Suppressor macrophage (primary cell): ENCODE measurements at places on chromosomes 7 and 10.

GRCh38 chr7:129949292-129950133 is 3.2 kb downstream of the UBE2H start:
- DNase-seq, result peak; percentile 21

DNA sequence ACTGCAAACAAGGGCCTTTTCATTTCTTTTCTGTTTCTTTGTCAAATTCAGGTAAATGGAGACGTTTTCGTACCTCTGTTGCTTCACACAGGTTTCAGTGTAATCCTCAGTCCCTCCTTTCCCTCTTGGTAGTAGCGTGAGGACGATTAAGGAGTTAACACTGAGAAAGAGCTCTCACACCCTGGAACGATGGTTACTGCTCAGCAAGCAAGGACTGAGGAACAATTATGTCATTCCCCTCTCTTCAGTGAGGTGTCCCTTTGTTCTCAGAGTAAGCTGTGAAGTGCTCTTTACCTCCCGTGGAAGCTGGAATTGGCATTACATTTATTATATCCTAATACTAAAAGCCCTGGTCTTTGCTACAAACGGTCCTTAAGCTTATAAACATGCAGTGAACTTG is 95.9 kb downstream of the FANK1 start:
- DNase-seq, result no peak

DNA sequence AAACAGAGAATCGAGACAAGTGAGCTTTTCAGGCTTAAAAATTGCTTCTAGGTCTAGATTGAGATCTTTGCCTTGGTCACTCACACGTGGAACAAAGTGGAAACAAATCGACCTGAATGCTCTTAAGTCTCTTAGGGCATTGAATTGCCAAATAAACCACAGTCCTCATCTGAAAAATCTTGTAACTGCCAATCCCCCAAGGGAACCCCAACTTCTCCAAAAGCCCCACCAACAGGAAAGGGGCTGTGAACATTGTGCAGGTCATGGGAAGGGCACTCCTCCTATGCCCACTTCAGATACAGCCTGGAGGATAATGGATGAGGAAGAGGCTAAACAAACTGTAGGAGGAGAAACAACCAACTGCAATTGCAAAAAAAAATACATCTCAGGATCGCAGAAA is 91.3 kb downstream of the DGKI start:
- DNase-seq, result peak; percentile 70

GRCh38 chr10:37680716-37681616 is 176.4 kb downstream of the ZNF248 start:
- no peak for DNase-seq

- no peak for DNase-seq
These were observed 36.3 kb downstream of the CSTF2T start for GRCh38 chr10:51663086-51663485.

DNA sequence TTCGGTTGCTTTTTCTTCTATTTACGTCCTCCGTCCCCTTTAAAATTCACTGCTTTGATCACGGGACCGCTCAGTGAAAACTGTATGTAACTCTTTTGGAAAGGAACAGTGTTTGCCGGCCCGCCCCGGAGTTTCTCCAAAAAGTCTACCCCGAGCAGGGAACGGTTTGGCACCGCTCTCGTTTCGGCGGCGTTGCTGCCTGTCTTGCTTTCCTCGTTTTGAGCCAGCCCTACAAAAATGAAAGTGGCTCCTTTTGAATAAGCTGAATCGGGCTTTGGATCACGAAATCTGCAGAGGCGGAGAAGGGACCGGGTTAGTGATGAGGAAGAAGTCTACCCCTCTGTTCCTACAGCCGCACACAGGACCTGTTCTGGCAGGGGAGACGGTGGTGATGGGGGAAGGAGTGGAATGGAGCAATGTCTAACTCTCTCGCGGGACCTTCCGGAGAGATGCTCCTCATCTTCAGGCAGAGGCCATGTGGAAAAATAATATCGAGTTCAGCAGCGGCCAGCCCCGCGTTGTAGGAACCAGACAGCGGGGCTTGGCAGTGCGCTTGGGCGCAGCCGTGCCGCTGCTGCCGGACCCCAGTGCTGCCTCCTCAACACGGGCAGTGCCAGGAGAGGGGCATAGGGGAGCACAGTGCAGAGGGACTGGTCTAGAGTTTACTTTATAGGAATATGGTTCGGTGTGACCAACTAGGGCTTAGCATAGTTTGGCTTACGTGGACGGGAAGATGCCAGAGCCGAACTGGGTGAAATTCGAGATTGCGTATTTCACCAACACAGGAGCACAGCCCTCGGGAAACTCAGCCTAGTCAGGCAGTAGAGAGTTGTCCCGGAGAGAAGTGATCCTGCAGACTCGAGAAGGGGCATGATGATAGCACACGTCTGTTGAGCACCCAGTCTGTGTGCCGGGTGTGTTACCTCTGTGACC is 1.4 kb downstream of the HTRA1 start:
- DNase-seq, result peak; percentile 58

- DNase-seq, result no peak
These were observed 1055.4 kb upstream of the AUTS2 start for GRCh38 chr7:68542831-68543230.

DNA sequence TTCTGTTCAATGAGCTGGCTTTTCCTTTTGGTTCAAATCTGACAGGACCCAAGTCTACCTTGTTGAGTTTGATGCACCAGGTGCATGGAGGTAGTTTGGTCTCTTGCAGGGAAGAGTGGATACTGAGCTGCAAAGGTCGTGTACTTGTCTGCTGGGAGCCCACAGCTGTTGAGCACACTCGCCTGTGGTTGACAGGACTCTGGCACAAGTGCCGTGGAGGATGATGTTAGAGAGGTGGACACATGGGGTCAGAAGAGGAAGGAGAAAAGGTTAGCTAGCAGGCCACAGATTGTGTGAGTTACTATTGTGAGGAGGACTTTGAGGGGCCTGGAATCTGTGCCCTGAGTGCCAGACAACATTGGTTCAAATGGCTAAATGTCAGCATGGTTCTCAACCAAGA is 197.3 kb downstream of the CREB5 start:
- DNase-seq, result no peak

DNA sequence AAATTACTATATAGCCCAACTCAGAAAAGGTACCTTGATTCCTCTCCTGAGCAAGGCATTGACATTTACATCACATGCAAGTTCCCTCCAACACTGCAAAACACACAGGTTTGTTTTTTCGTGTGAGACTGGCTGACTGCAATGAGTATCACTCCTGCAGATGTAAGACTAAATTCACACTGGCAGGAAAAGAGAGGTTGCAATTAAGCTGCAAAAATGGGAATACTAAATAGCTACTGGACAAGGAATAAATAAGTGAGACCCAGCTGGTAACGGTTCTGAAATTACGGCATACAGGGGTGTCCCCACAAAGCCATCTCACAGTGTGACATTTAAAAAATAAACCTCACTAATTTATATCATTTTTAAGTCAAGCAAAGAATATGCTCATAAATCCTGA is 97.3 kb downstream of the PIP4K2A start:
- DNase-seq, result no peak

DNA sequence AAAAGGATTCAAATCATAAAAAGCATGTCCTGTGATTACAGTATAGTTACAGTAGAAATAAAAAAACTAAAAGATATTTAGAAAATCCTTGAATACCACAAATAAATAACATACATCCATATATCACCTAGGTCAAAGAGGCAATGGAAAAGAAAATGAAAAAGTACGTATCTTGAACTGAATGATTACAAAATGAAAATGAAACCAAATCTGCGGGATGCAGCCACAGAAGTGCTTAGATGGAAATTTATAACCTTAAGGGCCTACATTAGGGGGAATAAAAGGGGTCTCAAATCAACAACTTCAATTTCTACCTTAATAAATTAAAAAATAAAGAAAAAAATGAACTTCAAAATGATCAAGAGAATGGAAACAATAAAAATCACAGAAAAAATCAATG is 879.0 kb upstream of the CELF2 start:
- DNase-seq, result peak; percentile 5

DNA sequence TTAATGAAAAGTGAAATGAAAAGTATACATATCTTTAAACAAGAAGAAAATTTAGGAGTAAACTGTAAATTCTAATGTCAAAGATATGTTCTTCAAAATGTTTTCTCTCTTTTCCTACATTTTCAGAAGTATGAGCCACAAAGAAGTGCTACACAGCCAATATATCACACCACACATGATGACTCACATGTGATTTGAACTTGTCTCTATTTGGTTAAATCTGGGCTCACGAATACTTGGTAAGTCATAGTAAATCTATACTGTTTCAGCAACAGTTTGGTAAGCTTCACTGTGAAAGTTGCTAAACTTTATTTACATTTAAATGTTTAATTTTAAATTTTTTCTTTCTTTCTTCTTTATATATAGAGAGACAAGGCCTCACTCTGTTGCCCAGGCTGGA is 380.6 kb upstream of the IGFBP3 start:
- DNase-seq, result no peak

DNA sequence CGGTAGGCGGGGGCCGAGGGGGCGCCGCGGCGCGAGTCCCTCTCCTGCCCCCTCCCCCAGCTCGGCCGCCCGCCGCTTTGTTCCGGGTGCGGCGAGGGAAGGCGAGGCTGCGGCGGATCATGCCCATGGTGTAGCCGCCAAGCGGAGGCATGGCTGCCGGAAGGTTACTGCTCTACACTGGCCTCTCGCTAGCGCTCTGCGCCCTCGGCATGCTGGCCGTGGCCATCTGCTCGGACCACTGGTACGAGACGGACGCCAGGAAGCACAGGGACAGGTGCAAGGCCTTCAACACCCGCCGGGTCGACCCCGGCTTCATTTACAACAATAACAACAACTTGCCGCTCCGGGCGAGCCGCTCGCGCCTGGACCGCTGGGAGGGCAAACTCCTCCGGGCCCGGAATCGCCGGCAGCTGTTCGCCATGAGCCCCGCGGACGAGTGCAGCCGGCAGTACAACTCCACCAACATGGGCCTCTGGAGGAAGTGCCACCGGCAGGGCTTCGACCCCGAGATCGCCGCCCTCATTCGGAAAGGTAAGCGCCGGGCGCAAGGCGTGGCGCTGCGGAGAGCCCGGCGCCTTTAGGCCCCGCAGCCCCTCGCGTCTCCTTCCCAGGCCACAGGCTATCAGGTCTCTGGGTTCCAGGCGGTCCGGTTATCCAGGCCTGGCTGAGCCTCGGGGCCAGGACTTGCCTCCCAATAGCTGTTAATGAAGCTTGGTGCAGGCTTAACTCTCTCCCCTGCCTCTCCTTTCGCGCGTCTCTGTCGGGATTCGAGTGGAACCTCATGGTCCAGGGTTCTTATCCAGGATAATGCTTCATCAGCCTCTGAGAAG is 513 bp downstream of the TMEM178B start:
- DNase-seq, result no peak

DNA sequence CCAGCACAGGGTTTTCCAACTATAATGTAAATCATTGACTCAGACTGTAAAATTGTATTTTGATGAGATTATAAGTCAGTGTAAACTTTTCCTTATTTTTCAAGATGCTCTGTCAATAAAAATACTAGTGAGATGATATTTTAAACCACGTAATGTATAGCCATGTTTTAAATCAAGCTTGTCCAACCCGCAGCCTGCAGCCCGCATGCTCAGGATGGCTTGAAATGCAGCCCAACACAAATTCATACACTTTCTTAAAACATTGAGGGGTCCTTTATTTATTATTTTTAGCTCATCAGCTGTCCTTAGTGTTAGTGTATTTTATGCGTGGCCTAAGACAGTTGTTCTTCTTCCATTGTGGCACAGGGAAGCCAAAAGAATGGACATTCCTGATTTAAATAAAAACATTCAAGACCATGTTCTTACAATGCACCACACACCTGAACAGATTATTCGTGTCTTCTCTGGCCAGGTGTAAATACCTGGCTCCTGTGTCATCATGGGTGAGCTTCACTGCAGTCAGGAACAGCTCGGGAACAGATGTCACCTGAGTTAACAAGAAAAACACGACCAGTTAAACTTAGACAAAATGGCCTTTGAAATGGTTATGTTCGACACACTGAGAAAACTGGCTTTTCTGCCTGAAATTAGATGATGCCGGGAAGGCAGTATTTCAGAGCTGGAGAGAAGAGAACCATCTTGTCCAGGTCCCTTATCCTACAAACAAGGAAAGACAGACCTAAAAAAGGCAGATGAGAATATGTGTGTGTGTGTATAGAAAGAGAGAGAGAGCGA is 5.9 kb downstream of the PITRM1 start:
- no peak for DNase-seq

- DNase-seq, result no peak
These were observed 121.7 kb downstream of the FAM204A start for GRCh38 chr10:118220346-118220850.

DNA sequence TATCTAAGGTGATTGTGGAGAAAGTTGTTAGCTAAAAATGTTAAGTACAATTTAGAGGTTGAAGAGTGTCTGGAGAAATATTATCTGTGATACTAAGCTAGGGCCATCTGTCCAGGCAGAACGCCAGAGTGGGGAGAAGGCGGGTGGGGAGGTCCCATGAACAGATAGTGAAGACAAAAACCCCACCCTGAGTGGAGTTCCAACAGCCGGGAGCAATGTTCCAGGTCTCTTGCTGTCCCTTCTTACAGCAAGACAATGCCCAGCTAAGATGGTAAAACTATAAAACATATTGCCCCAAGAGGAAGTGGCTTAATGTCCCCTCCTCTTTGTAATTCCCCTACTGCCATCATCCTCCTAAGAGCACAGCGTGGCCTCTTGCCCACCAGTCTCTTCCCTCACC is 10.4 kb upstream of the IL15RA start:
- DNase-seq, result peak; percentile 40

DNA sequence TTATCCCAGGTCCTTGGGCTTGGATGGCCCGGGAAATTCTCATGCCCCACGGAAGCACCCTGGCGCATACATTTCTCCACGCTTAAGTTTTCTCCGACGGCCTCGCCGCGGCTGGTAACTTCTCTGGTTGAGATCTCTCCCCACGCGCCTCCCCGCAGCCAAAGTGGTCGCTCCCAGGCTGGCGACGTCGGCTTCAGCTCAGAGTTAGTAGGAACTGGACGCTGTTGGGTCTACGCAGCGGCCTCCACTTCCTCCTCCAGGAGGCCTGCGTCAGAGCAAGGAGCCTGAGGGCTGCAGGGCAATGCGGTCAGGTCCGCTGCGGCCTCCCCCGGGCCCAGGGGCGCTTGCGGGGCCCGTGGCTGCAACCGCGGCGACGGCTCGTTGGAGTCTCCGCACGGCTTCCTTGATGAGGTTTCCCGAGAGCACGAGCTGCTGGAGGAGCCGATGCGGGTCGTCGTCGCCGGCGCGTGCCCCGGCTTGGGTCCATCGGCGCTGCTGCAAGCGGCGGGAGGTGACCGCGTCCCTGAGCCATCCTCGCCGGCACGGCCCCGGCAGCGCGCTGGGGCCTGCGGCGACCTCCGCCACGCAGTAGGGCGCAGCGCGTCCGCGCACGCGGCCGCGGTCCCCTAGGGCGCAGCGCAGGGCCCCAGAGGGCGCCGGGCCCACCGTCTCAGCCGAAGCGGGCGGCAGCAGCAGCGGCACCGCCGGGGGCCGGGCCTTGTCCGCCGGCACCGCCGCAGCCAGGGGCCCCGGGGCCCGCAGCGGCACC is 744 bp downstream of the FRAT2 start:
- DNase-seq, result peak; percentile 94

- DNase-seq, result no peak
These were observed 16.7 kb downstream of the CAMK2B start for GRCh38 chr7:44308596-44309270.
